NCI-H774 (cell line): ENCODE measurements at places on chromosomes 11 and 22.

DNA sequence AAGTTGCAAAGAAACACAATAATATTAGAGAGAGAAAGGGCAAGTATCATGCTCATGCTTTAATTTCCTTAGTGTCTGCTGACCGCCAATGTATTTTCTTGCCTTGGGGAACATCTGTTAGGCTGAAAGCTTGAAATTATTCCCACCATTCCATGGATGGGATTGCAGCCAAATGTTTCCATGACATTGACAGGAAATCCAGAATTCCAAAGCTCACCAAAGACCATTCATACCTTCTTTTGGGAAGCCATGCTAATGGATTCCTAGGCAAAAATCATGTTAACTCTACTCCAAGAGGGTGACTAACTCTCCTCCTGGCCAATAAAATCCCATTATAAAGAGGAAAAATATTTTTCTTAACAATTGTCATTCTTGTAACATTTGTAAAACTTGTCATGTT, 661.4 kb upstream of the FAT3 start:
- no peak for DNase-seq

- DNase-seq, result no peak
Observed at GRCh38 chr22:38474003-38474607, 6.2 kb downstream of the KDELR3 start.

- no peak for DNase-seq
Observed at GRCh38 chr22:24693379-24693778, 81.1 kb downstream of the PIWIL3 start.

GRCh38 chr11:44652901-44653644, 73.7 kb upstream of the TSPAN18 start:
- no peak for DNase-seq

GRCh38 chr22:41240377-41241132, at the start of gene CHADL:
Gene CHADL, minus strand, starts transcription at chr22:41240931. Its CDS starts 50 bp downstream, at chr22:41240881.
- DNase-seq, result no peak

DNA sequence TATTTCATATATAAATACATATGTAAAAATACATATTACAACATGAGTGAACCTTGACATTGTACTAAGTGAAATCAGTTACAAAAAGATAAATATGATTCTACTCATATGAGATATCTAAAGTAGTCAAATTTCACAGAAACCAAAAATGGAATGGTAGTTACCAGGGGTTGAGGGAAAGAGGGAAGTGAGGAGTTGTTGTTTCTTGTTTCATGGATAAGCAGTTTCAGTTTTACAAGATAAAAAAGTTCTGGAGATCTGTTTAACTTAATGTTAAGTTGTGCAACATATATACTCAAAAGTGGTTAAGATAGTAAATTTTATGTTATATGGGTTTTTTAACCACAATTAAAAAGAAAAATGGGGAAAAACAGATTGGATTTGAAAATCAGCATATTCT, 107.7 kb downstream of the ELP4 start:
- DNase-seq, result no peak

- no peak for DNase-seq
Observed at GRCh38 chr11:9859554-9860305, 195.9 kb downstream of the SWAP70 start.

DNA sequence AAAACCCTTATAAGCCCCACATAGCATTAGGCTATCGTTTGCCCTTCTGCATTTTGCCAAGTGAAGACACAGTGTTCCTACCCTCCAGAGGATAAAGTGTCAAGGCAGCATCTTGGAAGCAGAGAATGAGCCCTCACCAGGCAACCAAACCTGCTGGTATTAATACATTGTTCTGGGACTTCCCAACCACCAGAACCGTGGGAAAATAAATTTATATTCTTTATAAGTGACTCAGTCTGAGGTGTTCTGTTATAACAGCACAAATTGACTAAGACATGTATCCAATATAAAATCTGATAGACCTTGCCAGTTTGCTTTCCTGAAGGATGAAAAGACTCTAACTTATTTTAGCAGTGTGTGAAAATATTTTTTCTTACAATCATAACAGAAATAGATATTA, 792.5 kb upstream of the LRRC4C start:
- no peak for DNase-seq

GRCh38 chr11:9714272-9714940, 50.5 kb downstream of the SWAP70 start:
- no peak for DNase-seq

DNA sequence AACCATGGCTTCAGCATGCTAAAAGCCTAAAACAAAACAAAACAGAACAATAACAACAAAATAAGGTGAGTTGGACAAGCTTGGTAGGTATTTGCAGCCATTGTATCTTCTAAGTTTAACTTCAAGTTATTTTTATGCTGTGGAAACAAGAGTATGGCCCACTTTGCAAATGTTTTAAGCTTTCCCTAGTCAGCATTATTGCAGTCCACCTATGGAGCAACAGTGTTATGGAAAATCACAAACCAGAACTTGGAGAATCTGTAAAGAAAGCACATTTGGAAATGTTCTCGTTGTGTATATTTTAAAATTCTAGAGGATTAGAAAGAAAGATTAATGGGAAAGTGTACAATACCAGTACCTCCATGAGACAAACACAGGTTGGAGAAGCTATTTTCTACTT, 7.4 kb upstream of the SLC5A12 start:
- no peak for DNase-seq

DNA sequence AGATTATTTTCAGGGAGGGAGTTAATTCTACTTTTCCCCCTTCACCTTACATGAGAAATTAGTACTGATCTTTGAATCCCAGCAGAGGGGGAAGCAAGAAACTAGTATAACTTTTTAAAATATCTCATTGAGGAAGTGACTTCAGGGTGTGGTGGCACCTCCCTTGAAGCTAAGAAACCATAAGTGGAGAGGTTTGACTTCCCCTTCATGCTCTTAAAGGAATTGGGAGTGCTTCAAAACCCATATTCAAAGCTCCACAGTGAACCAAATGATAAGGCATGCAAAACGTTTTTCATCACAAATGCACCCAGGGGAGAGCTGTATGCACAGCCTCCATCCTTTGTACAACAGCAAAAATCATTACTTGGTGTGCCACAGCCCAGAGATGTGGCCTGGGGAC, 540 bp downstream of the MS4A14 start:
- no peak for DNase-seq

GRCh38 chr22:36853407-36854099, 7.3 kb upstream of the NCF4 start:
- DNase-seq, result peak; percentile 0

GRCh38 chr11:117641008-117641915, 155.8 kb downstream of the DSCAML1 start:
- no peak for DNase-seq

GRCh38 chr11:3807909-3808860, at the start of gene PGAP2:
Gene PGAP2, plus strand, starts transcription at chr11:3808560. Its CDS starts 2,700 bp downstream, at chr11:3811260.
- peak; percentile 64 for DNase-seq

DNA sequence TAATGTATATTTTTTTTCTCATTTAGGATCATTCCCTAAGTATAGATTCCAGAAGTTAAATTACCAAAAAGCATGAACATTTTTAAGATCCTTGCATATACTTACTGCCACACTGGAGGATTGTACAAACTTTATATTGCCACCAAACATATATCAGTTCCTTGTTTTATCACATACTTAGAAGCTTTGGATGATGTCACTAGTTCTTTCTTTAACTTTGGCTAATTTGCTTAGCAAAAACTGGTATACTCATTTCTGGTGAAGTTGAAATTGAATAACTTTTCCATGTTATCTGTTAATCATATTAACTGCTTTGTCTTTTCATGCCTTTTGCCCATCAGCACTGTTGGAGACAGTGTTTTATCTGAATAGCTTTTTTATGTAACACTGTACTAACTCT, 31.6 kb upstream of the PRDM10 start:
- no peak for DNase-seq

DNA sequence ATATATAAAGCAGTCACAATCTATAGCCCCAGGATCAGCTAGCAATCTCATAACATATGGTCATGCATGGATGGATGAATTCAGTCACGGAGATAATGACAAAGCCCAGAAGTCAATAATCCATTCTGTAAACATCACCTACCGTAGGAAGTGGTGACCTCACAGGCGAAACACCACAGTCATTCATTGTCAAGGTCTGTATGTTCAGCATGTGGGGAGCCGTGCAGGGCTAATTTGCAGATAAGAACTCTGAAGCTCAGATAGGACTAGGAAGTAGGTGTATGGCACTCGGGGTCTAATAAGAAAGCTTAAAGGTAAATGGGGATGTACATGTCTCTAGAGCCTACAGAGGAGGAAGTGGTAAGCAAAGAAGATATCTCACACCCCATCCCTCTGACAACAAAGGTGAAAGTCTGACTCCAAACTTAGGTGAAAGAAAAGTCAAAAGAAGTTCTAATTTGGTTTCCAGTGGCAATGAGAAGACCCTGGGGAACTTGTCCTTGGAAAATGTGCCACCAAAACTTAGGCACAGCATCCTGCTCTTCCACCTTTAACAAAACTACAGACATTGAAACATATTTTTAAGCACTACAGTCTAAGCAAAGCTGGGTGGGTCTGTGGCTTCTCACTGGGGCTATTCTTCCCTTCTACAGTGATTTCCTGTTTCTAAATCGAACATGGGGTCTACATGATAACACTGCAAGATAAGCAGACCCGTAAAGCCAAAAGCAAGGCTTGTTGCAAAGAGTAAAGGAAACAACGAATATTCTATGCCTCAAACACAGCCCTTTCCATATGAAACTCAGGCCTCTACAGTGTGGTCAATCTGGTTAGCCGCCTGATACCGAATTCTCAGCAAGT, 5.2 kb downstream of the CRTAM start:
- no peak for DNase-seq

DNA sequence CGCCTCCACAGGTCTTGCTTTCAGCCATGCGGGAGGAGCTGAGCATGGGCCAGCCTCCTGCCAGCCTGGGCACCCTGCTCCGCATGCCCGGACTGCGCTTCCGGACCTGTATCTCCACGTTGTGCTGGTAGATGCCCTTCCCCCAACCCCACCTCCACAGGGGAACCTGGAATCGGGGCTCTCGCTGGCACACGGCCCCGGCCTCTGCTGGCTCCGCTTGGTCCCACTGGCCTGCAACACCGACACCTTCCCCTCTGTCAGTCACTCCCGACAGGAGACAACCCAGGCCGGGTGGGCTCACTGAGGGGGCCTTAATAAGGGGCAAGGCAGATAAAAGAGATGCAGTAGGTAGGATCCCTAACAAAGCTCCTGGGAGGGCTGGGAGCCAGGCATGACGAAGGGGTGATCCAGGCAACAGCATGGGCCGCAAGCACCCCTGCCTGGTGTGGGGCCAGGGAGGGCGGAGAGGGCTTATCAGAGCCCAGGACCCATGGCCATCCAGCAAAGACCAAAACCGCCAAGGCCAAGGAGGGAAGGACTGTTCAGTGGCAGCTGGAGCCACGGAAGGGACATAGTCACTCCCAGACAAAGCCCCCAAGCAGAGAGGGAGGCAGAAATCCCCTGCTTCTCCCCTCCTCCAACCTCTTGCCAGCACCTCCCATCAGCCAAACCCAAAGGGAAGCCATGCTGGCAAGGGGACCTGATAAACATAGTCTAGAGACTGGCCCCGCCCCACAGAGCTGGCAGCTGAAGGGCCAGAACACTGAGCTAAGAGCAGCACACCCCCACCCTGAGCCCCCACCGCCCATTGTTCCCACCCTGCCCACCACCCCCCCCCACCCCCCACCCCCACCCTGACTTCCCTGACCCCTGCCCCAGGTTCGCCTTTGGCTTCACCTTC, 8.0 kb downstream of the SLC22A12 start:
- DNase-seq, result no peak

GRCh38 chr11:121099885-121100284, 1.2 kb upstream of the TECTA start:
- no peak for DNase-seq

- DNase-seq, result no peak
Observed at GRCh38 chr11:57216463-57216862, 20.6 kb downstream of the APLNR start.

- no peak for DNase-seq
Observed at GRCh38 chr11:113862435-113862834, 12.9 kb downstream of the USP28 start.

DNA sequence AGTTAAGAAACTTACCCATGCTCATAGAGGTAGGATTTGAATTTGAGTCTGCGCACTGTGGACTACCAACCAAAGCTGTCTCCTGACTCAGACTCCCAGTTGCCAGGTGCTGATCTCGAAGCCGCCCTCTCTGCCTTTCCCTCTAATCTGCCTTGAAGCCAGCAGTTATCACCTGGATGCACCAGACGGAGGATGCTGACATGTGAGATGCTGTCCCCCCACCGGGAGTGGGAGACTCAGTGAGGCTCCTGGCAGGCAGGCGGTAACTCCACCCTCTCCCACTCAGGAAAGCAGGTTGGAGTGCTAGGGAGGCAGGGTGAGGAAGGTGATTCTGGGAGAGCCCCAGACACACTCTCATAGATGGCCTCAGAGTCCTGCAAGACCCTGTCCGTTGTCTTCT, 40.4 kb downstream of the KIAA1671 start:
- DNase-seq, result no peak

DNA sequence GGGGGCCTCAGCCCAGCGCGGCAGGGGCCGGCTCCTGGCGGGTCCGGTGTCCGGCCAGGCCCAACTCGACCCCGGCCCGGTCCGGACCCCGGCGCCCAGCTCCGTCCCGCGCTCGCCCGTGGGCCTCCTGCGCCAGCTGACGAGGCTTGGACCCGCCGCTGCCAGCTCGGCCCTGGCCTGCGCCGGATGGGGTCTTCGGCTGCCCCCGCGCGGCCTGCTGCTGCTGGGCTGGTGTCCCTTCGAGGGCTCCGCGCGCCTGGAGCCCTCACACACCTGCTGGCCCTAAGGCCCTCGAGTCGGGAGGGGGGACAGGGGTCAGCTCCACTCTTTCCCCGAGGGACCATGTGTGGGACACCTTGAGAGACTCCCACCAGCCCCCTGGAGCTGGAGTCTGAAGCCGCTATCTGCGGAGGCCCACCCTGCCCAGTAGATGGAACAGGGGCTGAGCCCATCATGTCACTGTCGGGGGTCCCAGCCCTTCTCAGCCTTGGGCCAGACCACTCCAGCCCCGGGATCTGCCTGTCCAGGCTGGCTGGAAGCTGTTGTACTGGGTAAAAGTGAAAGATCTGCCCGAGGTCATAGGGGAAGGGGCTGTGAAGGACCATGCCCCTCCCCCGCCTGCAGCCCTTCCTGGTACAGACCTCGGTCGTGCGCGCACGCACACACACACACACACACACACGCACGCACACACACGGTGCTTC, 768 bp upstream of the CDKN1C start:
- DNase-seq, result no peak

GRCh38 chr11:1484061-1484671, 2.4 kb downstream of the MOB2 start:
- DNase-seq, result no peak
